Kasumi-1 (cell line): ENCODE measurements at places on chromosomes 5 and 9.

DNA sequence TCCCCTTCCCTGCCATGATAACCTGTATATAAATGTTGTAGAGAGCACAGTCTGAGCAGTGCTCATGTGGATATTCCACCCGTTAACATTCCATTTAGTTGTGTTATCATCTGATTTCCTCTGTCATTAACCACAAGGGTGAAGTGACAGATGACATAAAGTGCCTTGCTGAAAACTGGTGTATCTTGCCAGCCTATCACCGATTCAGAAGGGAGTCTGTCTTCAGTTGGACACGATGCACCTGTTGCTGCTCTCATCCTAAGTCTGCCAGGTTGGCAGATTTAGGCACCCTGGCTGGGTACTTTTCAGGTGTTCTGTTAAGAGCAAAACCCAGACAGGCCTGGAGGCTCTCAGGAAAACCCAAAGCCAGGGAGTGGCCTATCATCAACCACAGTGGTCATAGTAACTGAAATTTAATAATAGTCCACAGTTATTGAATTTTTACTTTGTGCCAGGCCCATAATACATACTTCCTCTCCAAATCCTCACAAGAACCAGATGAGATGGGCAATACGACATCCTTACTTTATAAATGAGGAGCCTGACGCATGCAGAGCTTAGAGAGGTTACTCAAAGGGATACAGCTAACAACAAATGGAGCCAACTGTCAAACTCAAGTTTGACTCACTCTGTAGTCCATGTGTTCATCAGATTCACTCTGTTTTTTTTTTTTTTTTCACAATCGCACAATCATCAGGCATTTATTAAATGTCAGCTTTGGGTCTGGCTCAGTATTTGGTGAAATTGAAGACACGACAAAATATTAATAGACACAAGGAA, 100.7 kb upstream of the SPRY4 start:
- DNase-seq: no peak

GRCh38 chr5:75677607-75678006, 39.6 kb downstream of the POC5 start:
- no peak for DNase-seq

DNA sequence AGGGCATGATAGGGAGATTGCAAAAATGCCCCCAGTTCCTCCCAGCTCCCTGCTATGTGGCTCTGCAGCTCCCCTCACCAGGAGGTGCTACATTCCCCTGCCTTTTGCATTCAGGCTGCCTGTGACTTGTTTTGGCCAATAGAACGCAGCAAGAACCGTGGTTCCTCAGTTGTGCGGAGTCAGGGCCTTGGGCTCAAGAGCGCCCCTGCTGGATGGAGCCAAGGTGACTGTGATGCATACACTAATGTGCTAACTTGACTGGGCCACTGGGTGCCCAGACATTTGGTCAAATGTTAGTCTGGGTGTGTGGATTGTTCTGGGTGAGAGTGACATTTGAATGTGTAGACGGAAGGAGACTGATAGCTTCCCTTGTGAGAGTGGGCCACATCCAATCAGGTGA, 123.3 kb upstream of the MVB12B start:
- DNase-seq: no peak

DNA sequence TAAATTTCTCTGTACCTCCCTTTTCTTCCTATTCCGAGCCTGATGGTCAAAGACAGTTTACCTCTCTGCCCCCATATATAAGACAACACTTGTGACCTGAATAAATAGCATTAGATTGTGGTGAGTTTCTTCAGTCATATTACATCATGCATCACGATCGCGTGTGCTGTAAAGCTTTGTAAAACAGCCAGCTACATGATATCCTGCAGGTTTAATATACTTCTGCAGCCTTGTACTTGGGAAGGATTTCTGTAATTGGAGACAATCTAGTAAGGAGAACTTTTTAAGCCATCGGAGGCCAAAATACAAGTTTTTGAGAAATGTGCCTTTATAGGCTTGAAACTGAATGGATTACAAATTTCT, 711.8 kb upstream of the WWC1 start:
- DNase-seq: no peak

- DNase-seq: no peak
Measured at GRCh38 chr9:21415493-21416267, 6.8 kb downstream of the IFNA8 start.

- no peak for DNase-seq
Measured at GRCh38 chr5:75006865-75007822, 45.2 kb downstream of the GCNT4 start.

DNA sequence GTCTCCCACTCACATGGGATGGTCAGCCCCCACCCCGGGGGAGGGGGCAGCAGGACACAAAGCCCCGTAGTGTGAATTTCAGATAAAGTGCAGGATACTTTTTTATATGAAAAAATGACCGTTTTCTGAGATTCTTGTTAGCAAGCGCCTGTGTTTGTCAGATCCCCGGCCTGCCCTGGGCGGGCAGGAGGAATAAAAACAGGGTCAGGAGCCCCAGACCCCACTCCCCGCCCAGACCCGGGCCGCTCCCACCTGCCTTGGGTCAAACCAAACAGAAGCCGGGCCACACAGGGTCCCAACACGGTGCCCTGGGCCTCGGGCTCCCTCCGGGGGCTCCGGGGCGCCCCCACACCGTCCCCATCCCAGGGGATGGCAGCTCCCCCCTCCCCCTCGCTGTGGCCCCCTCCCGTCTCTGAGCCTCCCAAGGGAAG, 13.5 kb upstream of the NRARP start:
- DNase-seq: no peak

- no peak for DNase-seq
Measured at GRCh38 chr5:43202380-43202779, 10.4 kb downstream of the NIM1K start.

GRCh38 chr5:32584646-32585045, 711 bp upstream of the SUB1 start:
- DNase-seq: no peak

DNA sequence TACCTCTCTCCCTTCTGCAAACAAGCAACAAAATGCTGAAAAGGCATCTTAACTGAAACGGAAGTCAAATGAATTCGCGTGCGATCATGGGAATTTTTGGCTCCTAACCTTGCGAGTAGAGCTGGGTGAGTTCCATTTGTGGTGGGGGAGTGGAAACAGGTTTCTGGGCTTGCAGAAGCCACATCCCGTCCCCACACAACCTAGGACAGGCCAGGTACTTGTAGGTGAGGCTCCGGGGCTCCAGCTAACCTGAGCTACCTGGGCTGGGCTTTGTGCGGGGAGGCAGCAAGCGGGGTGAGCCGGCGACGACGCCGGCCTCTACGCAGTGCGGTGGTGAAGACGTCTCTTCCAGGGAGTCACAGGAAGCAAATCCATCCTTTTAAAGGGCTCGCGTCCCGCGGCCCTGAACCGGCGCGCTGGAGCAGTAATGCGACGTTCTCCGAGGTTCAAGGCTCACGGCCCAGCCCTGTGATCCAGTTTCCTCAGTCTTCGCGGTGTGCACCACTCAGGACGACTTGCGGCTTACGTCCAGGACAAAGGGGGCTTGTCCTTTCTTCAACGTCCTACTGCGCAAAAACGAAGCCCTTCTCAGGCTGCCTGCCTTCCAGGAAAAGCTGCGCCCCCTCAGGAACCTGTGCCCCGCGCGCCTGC, 567 bp upstream of the SPIN1 start:
- DNase-seq: peak; percentile 54

- no peak for DNase-seq
Measured at GRCh38 chr9:69768716-69769115, 8.9 kb upstream of the PTAR1 start.

DNA sequence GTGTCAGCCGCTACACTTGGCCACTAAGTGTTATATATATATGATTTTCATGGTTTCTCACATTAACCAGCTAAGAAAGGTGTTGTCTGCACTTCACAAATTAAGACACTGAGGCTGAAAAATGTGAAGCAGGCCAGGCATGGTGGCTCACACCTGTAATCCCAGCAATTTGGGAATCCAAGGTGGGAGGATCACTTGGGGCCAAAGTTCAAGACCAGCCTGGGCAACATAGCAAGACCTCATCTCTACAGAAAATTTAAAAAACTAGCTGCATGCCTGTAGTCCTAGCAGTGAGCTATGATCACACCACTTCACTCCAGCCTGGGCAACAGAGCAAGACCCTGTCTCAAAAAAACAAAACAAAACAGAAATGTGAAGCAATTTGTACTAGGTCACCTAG, 1.8 kb downstream of the COQ4 start:
- DNase-seq: no peak

- DNase-seq: no peak
Measured at GRCh38 chr5:38739011-38739704, 106.7 kb upstream of the OSMR start.

GRCh38 chr5:15959370-15960164, 220.0 kb downstream of the MARCHF11 start:
- DNase-seq: no peak

DNA sequence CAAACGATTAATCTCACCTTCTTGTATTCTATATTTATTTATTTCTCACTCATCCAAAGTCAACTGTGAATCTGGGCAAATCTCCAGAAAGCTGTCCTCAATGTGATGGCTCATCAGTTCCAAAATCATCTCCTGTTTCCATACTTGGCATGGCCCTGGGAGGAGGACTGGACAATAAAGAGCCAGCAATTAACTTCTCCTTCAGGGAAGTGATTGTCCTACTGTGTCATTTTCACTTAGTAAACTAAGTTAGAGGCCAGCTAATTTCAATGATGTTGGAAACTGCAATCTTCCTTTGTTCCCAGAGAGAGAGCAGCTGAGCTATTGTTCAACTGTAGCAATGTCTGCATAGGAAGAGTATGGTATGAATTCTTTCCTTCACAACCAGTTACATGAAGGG, 17.5 kb downstream of the CDH12 start:
- no peak for DNase-seq

- no peak for DNase-seq
Measured at GRCh38 chr9:122118343-122119165, 25.4 kb upstream of the TTLL11 start.

DNA sequence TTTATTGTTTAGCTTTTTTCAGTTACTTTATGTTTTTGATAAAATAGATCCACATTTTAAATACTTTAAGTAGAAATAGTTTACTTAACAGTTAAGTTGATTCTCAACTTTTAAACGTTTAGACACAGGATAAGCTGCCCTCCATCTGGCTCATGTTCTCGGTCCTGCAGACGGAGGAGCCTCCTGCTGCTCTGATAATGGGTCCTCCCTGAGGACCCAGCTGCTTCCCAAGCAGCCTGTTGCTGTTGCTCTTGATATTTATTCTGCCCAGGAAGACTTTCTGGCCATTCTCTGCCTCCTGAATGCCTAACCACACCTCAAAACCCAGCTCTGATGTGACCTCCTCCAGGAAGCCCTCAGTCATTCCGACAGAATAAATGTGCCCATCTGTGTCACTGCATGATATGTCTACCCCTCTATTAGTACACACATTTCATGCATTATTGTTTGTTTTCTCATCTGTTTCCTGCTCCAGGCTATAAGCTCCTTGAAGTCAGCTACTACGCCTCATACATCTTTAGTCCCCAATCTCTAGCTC, 267.2 kb upstream of the MSX2 start:
- DNase-seq: no peak

DNA sequence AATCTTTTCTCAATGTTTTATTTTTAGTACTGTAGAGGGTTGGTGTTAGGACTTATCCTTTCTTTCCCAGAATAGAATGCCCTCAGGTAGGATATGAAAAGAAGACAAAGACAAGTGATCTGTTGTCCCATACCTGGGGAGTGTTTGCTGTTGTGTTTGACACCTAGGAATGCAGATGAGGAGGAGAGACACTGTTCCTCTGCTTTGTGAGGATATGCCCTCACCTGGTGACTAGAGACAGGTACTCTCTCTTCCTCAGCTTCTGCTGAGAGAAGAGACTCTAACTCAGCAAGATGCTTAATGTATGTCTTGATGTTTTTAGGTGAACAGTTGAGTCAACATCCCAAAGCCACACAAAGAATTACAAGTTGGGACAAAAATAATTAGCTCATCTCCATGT, 468.4 kb downstream of the PRR16 start:
- no peak for DNase-seq

DNA sequence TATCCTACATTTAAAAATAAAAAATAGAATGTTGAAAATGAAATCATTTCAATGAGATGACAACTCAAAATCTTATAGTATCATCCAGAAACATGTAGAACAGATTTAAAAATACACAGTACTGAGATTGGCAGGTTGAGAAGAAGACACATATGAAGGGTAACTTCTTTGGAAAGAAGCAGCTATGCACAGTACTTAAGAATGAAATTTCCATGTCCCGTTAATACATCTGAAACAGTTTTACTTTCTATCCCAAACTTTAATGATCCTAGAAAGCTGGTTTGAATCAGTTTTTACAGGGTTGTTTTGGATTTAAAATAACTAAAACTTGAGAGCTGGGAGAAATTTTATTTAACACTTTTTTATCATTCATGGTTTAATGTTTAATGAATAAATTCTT, 36.0 kb upstream of the ARRDC3 start:
- DNase-seq: no peak

GRCh38 chr5:124660229-124661093, 86.0 kb downstream of the ZNF608 start:
- DNase-seq: no peak

GRCh38 chr5:92916036-92916435, 665.0 kb downstream of the NR2F1-AS1 start:
- DNase-seq: no peak

DNA sequence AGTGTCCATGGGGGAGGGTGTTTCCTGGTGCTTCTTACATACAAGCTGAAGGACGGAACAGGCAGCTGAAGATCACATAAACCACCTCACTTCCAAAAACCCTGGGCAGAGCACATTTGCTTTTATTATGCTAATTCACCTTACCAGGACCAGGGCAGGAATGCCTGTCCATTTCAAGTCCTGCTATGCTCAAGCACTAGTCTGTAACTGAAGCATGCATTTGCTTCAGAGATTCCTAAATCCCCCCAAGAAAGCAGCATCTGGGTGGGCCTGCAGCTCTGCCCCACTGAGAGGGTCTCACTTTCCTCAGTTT, 9.4 kb upstream of the NACC2 start:
- DNase-seq: no peak

DNA sequence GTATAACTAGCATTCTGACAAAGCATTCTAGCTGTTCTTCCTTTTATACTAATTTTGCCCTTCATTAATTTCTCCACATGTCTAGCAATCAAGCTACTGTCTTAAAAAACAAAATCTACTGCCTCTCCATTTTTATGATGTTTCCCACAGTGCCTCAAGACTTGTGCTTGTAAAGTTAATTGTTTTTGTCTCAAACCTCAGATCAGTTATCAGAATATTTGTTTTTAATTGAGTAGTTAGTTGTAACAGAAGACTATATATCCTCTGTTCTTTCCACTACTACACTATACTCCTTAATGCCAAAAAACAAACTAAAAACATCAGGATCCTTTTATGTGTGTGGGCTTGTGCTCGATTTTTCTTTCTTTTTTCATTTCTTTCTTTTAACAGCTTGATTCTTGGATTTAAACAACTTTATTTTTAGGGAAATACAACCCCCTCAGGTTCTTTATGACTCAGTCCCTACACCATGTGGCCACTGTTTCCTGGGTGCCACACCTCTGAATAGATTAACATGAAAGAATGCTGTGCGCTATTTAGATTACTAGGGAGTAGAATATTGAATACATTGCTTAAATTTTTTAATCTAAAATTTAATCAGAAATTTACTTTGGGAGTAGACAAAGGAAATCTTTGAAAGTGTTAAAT, 1.2 kb downstream of the ASPN start:
- no peak for DNase-seq
